ENCODE measurements at places on chromosomes 12 and 14. TPM values are rescaled to one million over a fixed set of nuclear protein-coding genes. Genes with fewer than 3 reads are reported as not detected.

ADSS1 gene
- 7.1 TPM for polyA plus RNA-seq

GRCh38 chr14:92951912-92952471 is 29.0 kb downstream of the CHGA start:
- DNase-seq: peak; percentile 74

- DNase-seq: peak; percentile 50
Measured at GRCh38 chr12:85280165-85280983, at the start of gene ALX1. Gene ALX1, plus strand, starts transcription at chr12:85280220. Its CDS starts 42 bp downstream, at chr12:85280262.

FZD10 gene
- polyA plus RNA-seq: not detected

- no peak for DNase-seq
Measured at GRCh38 chr14:104434214-104435076, 145.1 kb upstream of the C14orf180 start.

DNA sequence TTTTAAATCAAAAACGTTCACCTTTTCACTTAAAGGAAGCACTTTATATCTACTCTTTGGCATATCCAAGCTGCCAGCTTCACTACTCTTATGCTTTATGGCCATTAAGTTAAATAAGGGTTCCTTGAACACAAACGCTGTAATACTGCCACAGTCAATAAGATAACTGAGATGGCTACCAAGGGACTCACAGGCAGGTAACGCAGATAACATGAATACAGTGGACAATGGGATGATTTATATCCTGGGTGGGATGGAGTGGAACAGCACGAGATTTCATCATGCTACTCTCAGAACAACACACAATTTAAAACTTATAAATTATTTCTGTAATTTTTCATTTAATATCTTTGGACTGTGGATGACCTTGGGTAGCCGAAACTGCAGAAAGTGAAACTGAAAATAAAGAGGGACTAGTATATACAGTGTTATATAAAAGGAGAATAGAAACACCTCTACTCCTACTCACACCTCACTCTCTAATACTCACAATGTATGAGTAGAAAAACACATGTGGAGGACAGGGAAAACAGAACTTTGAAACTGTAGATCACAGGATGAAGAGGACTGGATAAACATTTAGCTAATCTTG is 367.3 kb downstream of the C12orf50 start:
- DNase-seq: peak; percentile 21

- no peak for DNase-seq
Measured at GRCh38 chr14:92520102-92521057, 6.8 kb downstream of the RIN3 start.

DNA sequence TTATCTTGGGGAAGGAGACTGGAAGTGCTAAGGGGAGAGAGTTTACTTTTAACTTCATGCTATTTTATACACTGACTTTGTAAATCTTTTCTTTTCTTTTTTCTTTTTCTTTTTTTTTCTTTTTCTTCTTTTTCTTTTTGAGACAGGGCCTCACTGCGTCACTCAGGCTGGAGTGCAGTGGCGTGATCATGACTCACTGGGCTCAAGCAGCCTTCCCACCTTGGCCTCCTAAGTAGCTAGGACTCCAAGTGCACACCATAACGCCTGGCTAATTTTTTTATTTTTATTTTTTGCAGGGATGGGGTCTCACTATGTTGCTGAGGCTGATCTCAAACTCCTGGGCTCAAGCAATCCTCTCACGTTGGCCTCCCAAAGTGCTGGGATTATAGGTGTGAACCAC is 294.6 kb upstream of the PRICKLE1 start:
- DNase-seq: peak; percentile 29

C12orf54 gene
- polyA plus RNA-seq: not detected

SOCS4 gene
- 7.4 TPM for polyA plus RNA-seq

GRCh38 chr12:119068129-119068856 is 87.0 kb downstream of the SRRM4 start:
- DNase-seq: no peak

DNA sequence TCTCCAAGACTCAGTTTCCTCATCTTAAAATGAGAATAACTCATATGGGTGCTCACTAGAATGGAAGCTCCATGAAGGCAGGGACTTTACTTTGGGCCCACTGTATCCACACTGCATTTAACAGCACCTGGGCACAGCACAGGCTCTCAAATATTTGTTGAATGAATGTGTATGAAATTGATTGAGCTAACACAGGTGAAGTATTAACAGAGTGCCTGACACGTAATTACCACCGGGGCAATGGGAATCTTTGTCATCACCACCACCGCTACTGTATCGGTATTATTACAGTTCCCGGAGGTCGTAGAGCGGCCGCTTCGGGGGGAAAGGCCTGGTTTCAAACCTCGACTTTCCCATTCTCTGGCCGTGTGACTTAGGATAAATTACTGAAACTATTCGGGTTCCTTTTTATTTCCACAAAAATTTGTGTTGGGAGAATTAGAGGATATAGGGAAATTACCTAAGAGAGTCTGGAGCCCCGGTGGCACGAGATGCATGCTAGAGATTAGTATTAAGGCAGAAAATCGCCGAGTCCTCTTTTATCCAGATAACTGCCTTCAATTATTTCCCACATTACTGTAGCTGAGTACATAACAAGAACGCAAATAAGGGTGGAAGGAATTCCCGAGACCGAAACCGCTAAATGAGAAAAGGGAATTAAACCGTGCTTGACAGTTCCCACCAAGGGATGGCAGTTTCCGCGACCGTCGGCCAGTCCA is 1.0 kb upstream of the RIC8B start:
- no peak for DNase-seq

GRCh38 chr12:11577658-11578260 is 71.7 kb upstream of the ETV6 start:
- DNase-seq: peak; percentile 77

DNA sequence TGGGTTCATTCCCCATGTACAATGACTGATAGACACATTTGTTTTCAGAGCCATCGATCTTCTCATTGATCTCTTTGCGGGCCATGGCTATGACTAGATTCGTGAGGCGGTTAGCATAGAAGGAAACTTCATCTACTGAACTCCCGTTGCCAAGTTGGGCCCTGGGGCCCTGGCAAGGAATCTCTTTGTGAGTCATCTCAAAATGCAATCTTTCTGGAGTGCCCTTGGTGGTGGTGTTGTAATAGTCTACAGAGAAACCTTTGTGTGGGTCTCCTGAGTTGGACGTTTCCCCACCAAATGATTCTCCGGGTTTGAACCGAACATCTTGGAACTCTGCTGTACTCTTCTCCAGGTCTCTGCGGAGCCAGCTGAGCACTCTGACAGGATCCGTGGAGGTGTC is 20.4 kb downstream of the AKAP3 start:
- no peak for DNase-seq
